ENCODE measurements at places on chromosomes 4 and X. TPM values are rescaled to one million over a fixed set of nuclear protein-coding genes. Genes with fewer than 3 reads are reported as not detected.

DNA sequence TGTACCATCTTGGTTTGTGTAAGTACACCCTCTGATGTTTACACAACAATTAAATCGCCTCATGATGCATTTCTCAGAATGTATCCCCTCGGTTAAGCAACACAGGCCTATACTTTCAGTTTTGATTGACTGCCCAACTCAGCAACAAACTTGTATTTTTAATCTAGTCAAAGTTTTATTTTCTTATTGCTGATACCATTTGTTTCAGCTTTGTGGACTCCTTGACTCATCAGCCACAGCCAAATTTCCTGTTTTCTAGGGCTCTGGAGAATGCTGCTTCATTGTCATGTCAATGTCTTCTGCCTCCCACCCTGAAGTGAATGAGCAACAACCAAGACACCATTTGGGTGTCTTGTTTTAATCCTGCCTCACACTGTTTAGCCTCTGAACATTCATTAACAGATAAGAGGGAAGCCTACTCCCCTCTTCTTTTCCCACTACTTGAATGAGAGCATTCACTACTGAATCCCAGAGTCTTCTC lies 14.0 kb downstream of the BBS12 start:
- DNase-seq, result no peak

DNA sequence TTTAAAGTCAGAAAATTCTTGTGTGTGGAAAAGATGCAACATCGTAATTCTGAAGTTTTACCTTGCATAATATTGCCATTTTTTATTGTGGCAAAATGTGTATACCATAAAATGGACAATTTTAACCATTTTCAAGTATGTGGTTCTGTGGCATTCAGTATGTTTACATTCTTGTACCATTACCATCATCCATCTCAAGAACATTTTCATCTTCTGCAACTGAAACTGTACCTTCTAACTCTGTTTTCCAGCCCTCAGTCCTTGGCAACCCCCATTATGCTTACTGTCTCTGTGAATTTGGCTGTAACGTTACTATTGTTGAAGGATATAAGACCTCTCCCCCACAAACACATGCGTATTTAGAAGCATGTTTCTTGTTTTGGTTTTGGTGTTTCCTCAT lies 123.2 kb downstream of the BMPR1B start:
- no peak for DNase-seq

DNA sequence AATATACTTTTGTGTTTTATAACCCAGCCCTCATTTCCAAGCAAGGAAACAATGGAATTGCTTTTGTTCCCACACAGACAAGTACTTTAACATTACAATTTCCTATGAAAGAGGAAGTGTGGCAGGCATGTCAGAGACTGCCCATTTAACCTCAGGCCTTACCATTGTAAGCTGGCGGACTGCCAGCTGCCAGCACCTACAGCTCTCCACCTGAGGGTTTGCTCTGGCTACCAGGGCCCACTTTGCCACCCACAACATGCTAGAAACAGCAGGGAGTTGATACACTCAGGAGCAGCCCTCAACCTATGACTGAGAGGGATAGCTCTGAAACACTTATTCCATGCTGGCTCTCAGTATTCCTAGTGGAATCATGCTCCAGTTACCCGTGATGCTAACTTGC lies 152.3 kb upstream of the PRDX4 start:
- no peak for DNase-seq

Gene IL13RA2
- 2.2 TPM for total RNA-seq

DNA sequence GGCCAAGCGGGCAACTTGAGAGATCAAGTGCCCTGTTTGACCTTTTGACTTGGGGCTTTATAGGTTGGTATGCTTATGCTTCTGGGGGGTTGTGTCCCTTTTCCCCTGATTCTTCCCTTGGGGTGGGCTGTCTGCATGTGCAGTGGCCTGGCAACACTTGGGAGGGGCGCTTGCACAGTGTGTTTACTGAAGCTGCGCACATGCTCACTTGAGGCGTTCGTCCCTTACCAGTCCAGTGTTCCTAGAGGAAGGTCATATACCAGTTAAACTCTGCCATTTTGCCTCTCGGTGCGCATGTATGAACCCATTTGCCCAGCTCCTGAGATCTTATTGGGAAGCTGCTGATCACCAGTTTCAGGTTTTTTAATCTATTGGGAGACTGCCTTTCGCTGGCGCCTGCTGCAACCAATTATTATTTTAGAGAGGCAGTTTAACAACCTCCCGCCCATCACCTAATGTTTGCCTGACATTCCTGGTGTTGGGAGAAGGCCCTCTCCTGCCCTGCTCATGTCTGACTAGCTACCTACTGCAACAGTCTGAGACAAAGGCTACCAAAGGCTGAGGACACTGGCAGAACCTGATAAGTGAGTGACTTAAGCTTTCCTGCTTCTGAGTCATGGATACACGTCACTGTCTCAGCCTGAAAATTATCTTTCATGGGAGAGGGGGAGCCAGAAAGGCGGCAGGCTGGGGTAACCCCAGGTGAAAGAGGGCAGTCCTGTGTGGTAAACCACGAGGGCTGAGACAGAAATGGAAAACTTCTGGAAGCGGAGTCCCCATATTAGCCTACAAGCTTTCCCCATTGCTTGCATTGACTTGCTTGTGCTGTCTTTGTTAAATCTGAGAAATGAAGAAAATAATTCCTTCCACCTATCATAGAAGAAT lies 97.6 kb downstream of the CPE start:
- DNase-seq, result no peak

GRCh38 chr4:57159866-57160265 lies 49.7 kb upstream of the IGFBP7 start:
- no peak for DNase-seq

Gene SSX3
- total RNA-seq, result not detected

DNA sequence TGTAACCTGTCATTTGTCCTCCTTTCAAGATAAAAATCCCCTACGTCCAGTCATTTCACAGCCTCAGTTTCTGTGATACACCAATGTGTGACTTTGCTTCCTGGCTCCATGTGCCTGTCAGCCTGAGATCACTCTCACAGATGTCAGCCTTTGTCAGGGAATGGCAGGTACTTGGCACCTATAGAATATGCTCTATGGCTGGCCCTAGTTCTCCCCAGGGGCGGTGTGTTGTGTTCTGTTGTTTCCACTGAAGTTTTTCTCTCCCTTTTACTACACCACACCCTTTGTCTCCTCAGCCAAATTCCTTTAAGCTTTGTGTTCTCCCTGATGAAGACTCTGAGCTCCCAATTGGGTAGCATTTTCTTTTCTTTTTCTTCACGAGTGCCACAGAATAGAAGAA lies 81.7 kb downstream of the ALPK1 start:
- DNase-seq, result no peak

GRCh38 chr4:121599049-121599448 lies 97.7 kb downstream of the ANXA5 start:
- DNase-seq, result no peak

Gene MID1
- 22.4 TPM for total RNA-seq

DNA sequence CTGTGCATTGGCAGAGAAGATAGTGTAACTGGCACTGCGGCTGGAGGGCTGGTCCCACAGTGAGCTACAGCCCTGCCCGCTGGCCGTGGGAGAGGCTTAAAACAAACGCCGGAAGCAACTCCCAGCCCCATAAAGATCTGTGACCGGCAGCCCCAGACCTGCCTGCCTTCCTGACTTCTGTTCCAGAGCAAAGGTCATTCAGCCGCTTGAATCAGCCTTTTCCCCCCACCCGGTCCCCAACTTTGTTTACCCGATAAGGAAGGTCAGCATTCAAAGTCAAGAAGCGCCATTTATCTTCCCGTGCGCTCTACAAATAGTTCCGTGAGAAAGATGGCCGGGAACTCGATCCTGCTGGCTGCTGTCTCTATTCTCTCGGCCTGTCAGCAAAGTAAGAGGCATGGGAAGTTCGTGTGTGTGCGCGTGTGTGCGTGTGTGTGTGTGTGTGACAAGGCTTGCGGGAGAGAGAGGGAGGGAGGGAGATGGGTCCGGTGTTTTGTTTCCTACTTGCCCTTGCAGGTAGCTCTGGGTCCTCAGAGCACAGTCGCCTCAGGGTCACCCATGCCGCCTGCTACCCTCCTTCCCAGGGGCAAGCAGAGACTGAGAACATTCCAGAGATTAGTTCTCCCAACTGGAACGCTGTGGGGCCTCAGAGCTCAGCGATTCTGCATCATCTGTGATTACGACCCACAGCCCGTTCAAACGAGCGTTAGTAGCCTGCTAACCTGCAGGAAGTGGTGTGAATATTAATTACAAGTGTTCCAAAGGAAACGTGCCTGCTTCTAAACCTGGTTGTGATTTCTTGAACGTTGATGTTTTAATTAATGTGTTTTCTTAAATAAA lies at the start of gene MGST2:
Gene MGST2, plus strand, starts transcription at position 130 of the 840 bp plus-strand sequence. Its CDS starts 201 bp downstream, at position 331.
- peak; percentile 73 for DNase-seq

DNA sequence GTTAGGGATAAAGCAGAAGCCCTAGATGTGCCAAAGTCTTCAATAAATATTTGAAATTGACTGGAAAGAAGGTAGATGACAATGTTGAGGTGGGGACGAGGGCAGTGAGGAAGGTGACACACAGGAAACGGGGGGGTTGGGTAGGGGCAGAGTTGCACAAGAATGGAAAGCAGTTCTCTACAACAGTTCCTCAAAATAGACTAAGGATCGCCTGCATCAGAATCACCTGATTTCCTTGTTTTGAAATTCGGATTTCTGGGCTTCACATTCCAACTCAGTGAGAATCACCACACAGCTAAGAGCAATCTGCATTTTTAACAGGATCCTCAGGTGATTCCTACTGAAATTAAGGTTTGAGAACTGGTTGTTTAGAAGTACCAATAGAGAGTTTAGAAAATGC lies 70.6 kb downstream of the ARFIP1 start:
- DNase-seq, result no peak

Gene ADH1A
- 6.4 TPM for total RNA-seq

DNA sequence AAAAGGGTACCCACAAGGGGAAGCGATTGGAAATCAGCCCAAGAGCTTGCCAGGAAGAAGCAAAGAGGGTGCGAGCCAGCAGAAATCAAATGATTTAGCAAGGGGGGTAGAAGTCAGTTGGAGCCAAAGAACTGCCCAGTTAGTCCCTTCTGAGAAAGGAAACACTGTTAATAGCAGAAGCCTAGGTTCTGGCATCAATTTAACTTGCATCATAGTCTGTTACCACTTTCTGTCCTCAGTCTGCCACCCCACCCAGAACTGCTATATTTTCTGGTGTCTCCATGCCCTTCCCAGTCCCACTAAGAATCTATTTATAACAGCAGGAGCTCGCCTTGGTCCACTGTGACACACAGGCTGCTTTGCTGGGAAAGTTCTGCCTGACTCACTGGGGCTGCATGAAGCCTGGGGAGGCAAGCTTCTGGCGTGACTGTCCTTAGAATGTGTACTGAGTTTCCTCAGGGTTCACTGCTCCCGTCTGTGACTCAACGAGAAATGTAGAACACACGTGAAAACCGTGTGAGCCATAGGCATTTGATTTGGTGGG lies 157.8 kb upstream of the TTC29 start:
- DNase-seq, result no peak

Gene C4orf36
- total RNA-seq, result 2.5 TPM

DNA sequence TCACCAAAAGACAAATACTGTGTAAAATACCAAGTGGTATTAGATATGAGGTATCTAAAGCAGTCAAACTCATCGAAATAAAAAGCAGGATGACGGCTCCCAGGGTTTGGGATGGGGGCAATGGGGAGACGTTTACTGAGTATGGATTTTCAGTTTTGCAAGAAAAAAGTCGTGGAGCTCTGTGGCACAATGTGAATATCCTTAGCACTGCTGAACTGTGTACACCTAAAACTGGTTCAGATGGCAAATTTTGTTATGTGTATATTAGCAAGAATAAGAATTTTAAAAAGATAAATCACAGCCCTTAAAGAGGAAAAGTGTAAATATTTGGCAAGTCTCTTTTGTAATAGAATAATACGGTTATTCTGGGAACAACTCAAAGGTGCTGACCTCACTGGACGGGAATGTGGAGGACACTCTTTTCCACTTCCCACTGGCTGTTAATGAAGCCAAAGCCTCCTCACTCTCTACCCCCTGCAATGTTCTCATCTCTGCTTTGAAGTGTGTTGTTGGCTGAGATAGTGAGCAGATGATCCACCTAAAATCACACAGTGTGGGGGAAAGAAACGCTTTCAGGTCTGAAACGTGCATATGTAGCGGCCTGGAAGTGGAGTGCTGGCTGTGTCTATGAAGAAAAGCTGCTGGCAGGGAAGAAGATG lies 49.2 kb downstream of the SEL1L3 start:
- no peak for DNase-seq

Gene ACTRT1
- total RNA-seq, result not detected

Gene DMRTC1
- 0.51 TPM for total RNA-seq

- DNase-seq, result no peak
Measured at GRCh38 chr4:110705440-110705782, 82.5 kb upstream of the PITX2 start.

- DNase-seq, result no peak
Measured at GRCh38 chrX:12753366-12753765, 37.8 kb upstream of the PRPS2 start.

DNA sequence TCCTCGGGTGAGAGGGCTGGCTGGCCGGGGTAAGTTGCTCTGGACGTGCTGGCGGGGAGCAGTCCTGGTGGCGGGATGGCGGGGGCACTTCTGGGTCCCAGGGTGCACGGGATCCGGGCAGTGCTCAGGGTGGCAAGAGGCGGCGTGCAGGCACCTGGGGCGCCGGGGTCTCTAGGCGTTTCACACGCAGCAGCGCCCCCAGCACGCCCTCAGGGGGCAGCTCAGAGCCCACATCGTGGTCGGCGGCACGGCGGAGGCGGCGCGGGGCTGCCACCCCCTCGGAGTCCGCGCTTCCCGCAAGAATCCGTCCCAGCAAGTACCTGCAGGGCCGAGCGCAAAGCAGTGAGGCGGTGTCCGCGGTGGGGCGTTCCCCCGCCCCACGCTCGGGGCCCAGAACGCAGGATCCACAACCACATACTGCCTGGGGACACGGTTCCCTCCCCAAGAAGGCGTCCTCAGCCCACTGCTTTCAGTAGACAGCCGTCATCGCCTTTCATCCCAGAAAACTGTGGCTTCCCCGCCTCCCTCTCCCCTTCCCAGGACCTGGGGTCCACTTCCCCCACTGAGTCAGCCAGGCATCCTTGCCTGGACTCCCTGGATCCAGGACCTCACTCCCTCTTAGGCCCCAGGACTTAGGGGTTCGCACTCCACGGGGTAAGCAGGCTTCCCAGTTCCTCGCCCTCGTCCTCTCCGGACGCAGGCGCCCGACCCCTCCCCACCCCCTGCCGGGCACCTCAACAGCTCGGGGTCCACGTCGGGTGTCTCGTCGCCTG lies 4.1 kb downstream of the PCSK1N start:
- DNase-seq, result no peak

DNA sequence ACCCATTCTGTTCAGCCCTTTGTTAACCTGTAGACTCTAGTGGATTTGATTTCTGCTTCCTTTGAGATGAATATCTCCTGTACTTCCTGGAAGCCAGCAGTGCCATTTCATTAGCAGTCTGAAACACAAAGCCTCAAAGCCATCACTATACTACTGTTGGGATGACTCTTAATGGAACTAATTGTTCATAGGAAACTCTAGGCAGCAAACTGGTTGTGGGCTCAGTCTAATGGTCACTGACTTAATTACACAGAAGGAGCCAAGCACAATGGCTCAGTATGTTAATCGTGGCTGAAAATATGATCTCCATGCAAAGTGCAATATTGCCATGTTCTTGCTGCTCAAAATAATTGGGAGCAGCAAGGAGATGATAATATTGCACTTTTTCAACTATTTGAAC lies 262.3 kb downstream of the ARHGAP24 start:
- DNase-seq, result no peak

- no peak for DNase-seq
Measured at GRCh38 chr4:58070726-58071125, 960.5 kb upstream of the IGFBP7 start.

Gene SORCS2
- total RNA-seq, result 13.4 TPM
